Cerebellar nuclear complex (tissue), 1 donor: ENCODE measurements at places on chromosomes 7 and 10.

- no peak for DNase-seq
Measured at GRCh38 chr7:86226191-86226590, 417.5 kb upstream of the GRM3 start.

GRCh38 chr7:37427276-37427940 is 21.3 kb downstream of the ELMO1 start:
- DNase-seq = no peak

GRCh38 chr7:133730360-133730759 is 396.8 kb upstream of the LRGUK start:
- no peak for DNase-seq

GRCh38 chr10:89695307-89695706 is 6.1 kb upstream of the KIF20B start:
- no peak for DNase-seq
